ENCODE measurements at places on chromosomes 6 and 20.
A peak's percentile ranks its signal among the peaks of the same experiment; 100 is the strongest.

DNA sequence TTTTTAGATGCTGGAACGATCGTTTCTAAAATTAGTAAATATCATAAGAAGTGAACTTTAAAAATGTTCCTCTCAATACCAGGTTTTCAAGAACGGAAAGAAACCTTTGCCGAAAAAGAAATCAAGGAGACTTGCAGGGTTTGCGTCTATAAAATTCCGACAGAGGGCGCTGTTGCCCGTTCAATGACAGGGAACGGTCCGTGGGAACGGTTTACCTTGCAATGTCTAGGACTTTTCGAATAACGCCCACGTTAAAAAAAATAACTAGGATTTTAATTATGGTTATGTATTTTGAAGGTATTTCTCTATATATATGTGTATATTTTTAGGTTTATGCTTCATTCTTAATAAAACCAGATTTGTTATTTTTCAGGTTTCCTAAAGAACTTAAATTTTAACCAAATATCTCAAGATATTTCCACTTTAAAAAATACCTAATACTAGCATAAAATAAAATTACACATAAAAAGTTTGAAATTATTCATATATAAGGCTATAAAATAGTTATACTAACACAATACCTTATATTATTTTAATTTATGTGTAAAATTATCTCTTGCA lies 2.5 kb upstream of the TFAP2B start:
- peak; percentile 1 for DNase-seq

GRCh38 chr6:24099181-24099580 lies 26.8 kb upstream of the NRSN1 start:
- DNase-seq: no peak

DNA sequence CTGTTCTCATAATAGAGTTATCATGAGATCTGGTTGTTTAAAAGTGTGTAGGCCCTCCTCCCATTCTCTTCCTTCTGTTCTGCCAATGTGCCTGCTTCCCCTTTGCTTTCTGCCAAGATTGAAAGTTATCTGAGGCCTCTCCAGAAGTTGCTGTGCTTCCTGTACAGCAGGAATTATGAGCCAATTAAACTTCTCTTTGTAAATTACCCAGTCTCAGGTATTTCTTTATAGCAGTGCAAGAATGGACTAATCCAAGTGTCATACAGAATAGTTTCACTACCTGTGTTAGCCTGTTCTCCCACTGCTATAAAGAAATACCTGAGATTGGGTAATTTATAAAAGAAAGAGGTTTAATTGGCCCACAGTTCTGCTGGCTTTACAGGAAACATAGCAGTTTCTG lies 100.0 kb downstream of the CD24 start:
- DNase-seq: no peak

DNA sequence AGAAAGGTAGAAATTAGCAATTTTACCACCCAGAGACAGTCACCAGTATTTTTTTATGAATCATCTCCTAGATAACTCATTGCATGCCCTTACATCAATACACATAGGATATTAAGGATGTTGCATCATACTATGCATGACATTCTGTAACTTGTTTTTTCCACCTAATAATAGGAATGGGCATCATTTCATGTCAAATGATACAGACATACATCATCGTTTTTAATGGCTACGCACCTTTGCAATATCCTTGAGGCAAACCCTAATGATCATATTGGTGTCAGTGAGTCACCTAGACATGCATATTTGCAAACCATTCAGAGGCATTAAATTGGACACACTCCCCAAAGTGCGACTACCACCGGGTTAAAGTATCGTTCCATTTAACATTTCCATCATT lies 309.7 kb upstream of the AGPAT4 start:
- DNase-seq: no peak

DNA sequence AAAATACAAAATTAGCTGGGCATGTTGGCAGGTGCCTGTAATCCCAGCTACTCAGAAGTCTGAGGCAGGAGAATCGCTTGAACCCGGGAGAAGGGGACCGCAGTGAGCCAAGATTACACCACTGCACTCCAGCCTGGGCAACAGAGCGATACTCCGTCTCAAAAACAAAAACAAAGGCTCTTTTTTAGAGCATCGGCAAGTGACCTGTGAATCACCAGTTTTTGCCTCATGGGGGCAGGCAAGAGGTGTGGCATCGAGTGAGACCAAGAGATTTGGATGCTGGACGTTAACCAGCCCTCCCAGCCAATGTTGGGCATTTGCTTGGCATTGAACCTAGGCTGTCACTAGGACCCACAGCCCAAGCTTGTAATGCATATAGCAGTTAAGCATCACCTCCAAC lies 14.6 kb upstream of the CDK5RAP1 start:
- no peak for DNase-seq

DNA sequence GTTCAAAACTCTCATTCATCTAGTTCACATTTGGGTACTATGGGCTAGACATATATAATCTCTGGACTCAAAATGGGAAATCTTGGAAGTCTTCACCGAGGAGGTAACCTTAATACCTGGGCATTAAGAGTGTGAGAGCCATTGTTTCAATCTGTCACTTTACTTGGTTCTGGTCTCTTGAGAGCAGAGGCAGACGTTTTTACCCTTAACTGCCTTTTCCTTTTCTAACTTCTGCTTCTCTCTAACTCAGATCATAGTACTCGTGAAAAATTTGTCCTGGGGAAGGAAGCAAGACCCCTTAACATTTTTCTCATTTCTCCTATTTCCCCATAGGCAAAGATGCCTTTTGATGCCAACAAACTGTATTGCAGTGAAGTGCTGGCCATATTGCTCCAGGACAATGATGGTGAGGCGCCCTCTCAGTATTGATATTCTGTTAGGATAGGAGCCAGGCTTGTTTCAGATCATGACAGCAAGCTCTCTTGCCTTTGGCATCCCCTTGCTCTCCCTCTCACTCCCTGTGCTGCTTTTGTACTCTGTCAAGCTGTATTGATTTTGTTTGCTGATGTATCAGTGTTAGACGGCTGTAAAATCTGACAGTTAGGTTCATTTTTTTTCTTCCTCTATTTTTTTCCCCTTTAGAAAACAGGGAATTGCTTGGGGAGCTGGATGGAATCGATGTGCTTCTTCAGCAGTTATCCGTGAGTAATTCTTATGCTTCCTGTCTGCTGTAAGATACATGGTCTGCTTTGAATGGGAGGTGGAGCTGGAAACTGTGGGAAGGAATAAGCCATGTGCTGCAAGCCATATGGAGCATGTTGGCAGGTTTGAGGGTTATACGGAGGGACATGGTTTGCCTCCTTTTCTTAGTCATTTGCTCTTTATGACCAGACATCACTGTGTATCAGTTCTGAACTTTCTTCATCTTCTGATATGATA lies 83.5 kb downstream of the CTNNBL1 start:
- DNase-seq: no peak

DNA sequence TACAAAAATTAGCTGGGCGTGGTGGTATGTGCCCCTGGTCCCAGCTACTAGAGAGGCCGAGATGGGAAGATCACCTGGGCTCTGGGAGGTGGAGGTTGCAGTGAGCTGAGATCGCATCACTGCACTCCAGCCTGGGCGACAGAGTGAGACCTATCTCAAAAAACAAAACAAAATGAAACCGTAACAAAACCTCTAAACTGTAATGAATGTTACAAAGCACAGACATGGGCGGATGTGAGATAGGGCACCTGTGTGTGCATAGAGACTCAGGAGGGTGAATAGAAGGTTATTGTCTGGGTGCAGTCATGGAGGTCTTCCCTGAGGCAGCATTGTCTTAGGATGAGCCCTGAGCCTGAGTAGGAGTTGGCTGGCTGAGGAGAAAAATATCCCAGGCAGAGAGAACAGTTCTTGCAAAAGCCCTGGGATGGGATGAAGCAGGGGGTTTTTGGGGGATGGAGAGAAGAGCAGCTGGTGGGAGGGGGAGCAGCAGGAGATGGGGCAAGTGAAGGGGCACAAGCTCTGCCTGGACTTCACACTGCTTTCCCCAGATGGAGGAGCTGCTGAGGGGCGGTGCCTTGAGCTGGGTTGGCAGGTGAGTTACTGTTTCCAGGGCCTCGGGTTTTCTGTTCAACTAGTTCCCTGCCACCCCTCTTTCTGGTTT lies 5.2 kb downstream of the BCAS4 start:
- DNase-seq: no peak

GRCh38 chr6:27043244-27043643 lies 204.3 kb upstream of the PRSS16 start:
- DNase-seq: no peak

GRCh38 chr6:142322504-142323198 lies 20.8 kb downstream of the ADGRG6 start:
- no peak for DNase-seq

- DNase-seq: no peak
These were observed 171.0 kb upstream of the CCN2 start for GRCh38 chr6:132122176-132122575.

DNA sequence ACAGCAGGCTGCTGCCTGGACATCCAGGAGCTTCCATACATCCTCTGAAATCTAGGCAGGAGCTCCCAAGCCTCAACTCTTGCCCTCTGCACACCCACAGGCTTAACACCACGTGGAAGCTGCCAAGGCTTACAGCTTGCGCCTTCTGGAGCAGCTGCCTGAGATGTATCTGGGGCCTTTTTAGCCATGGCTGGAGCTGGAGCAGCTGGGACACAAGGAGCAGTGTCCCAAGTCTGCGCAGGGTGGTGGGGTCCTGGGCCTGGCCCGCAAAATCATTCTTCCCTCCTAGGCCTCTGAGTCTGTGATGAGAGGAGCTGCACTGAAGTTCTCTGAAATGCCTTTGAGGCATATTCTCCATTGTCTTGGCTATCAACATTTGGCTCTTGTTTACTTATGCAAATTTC lies 255.0 kb downstream of the DLL1 start:
- DNase-seq: no peak

- no peak for DNase-seq
These were observed 81.8 kb upstream of the SPACA1 start for GRCh38 chr6:87965806-87966205.

- DNase-seq: no peak
These were observed 3.5 kb upstream of the EFHC1 start for GRCh38 chr6:52416629-52417151.

DNA sequence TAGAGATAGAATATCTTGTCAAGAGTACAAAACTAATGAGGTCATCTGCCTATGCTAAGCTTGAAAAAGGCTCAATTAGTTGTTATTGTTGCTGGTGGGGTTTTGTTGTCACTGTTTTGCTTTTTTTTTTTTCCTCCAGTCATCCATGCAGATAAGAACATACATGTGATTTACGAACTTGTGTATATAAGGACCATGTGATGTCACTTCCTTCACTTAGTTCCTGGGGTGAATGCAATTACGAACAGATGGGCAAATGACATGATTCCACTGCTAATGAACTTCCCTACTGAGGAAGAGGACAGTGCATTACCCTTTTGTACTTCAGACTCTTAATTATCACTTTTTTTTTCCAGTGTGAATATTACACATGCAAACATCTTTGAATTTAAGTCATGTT lies 1175.3 kb upstream of the GJE1 start:
- DNase-seq: no peak

- DNase-seq: peak; percentile 59
These were observed 2.6 kb downstream of the CTSZ start for GRCh38 chr20:59004493-59004762.

- no peak for DNase-seq
These were observed 59.9 kb downstream of the SNAI1 start for GRCh38 chr20:50042370-50043313.

DNA sequence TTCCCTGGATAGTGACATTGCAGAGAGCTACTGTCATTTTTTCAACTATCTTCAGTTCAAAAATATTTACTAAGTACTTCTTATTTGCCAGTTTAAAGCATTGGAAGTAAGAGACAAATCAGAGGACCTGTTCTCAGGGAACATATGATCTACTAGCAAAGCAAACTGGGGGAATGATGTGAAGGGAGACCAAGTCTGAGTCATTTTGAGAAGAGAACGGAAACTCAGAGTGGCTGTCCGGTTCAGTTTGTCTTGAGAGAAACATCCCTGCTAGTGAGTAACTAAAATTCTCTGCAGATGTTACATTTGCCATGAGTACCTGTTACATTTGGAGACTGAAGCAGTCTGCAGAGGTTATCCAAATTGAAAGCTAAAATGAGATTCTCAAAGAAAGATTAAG lies 118.3 kb downstream of the KCNQ5 start:
- no peak for DNase-seq

GRCh38 chr6:75145976-75146375 lies 59.9 kb downstream of the COL12A1 start:
- no peak for DNase-seq

GRCh38 chr6:139370999-139371345 lies 3.5 kb downstream of the CITED2 start:
- DNase-seq: no peak

- no peak for DNase-seq
These were observed 49.2 kb downstream of the ARID1B start for GRCh38 chr6:156826290-156826955.
